Lower lobe of right lung (tissue), 2 donors: ENCODE measurements at places on chromosomes 4 and X. TPM values are rescaled to one million over a fixed set of nuclear protein-coding genes. Genes with fewer than 3 reads are reported as not detected.

- no peak overlapping the region for H3K4me3 ChIP-seq
- no peaks in the 10 kb centered on the region for H3K4me1 ChIP-seq
- no peak for DNase-seq
- no peaks in the 10 kb centered on the region for H3K27me3 ChIP-seq
These were observed 12.3 kb upstream of the NAA11 start for GRCh38 chr4:79338148-79338547.

Gene EFHC2
- 2.5 TPM for total RNA-seq

Gene ADH1A
- 3.0 TPM for total RNA-seq

- no peaks in the 10 kb centered on the region for H3K36me3 ChIP-seq
- H3K27me3 ChIP-seq: no peaks in the 10 kb centered on the region
- no peaks in the 10 kb centered on the region for H3K4me1 ChIP-seq
- H3K27ac ChIP-seq: no peak overlapping the region
- DNase-seq: no peak
These were observed 73.9 kb upstream of the GPM6B start for GRCh38 chrX:13890806-13891205.

Gene MAMLD1
- 3.0 TPM for total RNA-seq

DNA sequence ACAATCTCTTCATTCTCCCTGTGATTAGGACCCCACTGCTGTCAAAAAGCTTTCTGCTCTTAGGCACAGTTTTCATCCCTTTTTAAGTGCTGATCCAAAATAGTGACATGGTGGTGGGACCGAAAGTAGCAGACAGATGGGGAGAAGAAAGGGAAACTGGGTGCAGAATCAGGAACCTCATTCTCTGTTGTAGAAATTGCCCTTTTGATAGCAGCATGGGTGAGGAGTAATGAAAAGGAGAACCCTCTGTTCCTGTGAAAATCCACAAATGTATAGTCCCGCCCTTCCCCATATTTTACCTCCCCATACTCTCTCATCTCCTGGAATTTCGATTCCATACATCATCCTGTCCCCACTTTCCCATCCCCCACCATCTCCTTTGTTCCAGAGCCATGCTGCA is 126.5 kb downstream of the STIM2 start:
- H3K36me3 ChIP-seq: no peaks in the 10 kb centered on the region
- no peak for DNase-seq
- H3K27me3 ChIP-seq: no peaks in the 10 kb centered on the region
- H3K27ac ChIP-seq: no peak overlapping the region

- no peaks in the 10 kb centered on the region for H3K27me3 ChIP-seq
- no peak overlapping the region for H3K4me3 ChIP-seq
- H3K4me1 ChIP-seq: no peaks in the 10 kb centered on the region
- no peak overlapping the region for H3K27ac ChIP-seq
These were observed 516.5 kb downstream of the PCDH7 start for GRCh38 chr4:31236639-31237173.

GRCh38 chr4:41719417-41719816 is 29.1 kb downstream of the PHOX2B start:
- no peak overlapping the region for H3K4me3 ChIP-seq
- no peak overlapping the region for H3K27ac ChIP-seq
- H3K4me1 ChIP-seq: no peaks in the 10 kb centered on the region

GRCh38 chr4:82346126-82346525 is 27.7 kb downstream of the HNRNPD start:
- no peaks in the 10 kb centered on the region for H3K4me1 ChIP-seq
- H3K4me3 ChIP-seq: no peak overlapping the region
- no peaks in the 10 kb centered on the region for H3K27me3 ChIP-seq

DNA sequence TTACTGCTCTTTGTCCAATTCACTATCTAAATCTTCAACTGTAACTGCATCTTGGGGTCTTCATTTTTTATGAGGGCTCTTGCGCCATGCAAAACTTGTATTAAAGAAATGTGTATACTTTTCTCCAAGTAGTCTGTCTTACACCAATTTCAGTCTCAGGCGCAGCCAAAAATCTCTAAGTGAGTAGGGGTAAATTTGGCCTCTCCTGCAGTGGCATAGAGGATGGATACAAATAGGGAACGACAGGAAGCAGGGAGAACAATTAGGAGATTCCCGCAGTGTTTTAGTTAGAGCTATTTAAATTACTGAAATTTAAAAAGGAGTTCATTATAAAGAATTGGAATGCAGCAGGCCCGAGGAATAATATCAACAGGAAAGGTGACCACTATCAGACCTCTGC is 30.2 kb downstream of the DMP1 start:
- DNase-seq: no peak
- no peak overlapping the region for H3K27ac ChIP-seq
- no peaks in the 10 kb centered on the region for H3K36me3 ChIP-seq
- H3K4me1 ChIP-seq: peaks cover 5% of the 10 kb centered on the region
- H3K4me3 ChIP-seq: no peak overlapping the region

DNA sequence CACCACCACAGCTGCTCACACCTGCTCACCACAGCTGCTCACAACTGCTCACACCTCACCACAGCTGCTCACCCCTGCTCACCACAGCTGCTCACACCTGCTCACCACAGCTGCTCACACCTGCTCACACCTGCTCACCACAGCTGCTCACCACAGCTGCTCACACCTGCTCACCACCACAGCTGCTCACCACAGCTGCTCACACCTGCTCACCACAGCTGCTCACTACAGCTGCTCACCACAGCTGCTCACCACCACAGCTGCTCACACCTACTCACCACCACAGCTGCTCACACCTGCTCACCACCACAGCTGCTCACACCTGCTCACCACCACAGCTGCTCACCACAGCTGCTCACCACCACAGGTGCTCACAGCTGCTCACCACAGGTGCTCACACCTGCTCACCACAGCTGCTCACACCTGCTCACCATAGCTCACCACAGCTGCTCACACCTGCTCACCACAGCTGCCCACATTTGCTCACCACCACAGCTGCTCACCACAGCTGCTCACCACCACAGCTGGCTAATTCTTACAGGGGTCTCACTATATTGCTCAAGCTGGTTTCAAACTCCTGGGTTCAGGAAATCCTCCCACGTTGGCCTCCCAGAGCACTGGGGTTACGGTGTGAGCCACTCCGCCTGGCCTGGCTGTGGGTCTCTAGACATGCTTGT is 30.4 kb upstream of the CPLX1 start:
- H3K27me3 ChIP-seq: no peaks in the 10 kb centered on the region
- H3K4me1 ChIP-seq: no peaks in the 10 kb centered on the region
- DNase-seq: peak; percentile 24
- H3K27ac ChIP-seq: no peak overlapping the region

DNA sequence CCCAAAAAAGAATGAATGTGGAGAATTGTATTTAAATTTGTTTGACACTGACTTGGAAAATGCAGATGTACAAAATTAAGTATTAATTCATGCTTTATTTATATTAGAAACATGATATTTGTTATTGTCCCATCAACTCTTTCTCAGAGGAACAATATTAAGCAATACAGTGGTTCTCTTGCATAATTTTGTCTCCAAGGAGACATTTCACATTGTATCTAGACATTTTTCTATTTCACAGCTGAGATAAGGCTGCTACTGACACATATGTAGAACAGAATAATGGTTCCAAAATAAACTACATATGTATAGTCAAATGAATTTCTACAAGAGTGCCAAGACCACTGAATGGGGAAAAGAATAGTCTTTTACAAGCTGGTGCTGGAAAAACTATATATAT is 427.9 kb upstream of the SPANXN1 start:
- H3K27me3 ChIP-seq: no peaks in the 10 kb centered on the region
- H3K4me3 ChIP-seq: no peak overlapping the region
- H3K4me1 ChIP-seq: no peaks in the 10 kb centered on the region
- no peak overlapping the region for H3K27ac ChIP-seq
- no peak for DNase-seq
- H3K36me3 ChIP-seq: no peaks in the 10 kb centered on the region

DNA sequence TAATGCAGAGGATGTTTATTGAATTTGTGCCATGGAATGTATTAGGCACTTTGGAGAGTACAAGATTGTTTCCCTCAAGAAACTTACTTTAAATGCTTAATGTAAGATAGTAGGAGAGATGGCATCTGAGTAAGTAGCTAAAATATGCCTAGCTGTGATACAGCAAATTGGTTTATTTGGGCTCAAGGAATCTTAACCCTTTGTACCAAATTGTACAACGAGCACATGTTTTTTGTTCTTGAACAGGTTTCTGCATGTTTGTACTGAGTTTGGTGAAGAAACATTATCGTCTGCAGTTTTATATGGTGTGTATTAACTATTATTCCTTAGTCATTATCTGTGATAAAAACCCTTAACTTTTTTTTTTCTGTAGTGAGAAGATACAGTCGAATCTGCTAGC is 48.6 kb downstream of the CDS1 start:
- H3K4me1 ChIP-seq: no peaks in the 10 kb centered on the region
- no peaks in the 10 kb centered on the region for H3K36me3 ChIP-seq
- no peak overlapping the region for H3K4me3 ChIP-seq

GRCh38 chrX:56792270-56793111 is 63.4 kb downstream of the NBDY start:
- H3K4me1 ChIP-seq: no peaks in the 10 kb centered on the region
- H3K4me3 ChIP-seq: no peak overlapping the region
- H3K27ac ChIP-seq: no peak overlapping the region
- DNase-seq: no peak
- H3K27me3 ChIP-seq: no peaks in the 10 kb centered on the region
- no peaks in the 10 kb centered on the region for H3K36me3 ChIP-seq

DNA sequence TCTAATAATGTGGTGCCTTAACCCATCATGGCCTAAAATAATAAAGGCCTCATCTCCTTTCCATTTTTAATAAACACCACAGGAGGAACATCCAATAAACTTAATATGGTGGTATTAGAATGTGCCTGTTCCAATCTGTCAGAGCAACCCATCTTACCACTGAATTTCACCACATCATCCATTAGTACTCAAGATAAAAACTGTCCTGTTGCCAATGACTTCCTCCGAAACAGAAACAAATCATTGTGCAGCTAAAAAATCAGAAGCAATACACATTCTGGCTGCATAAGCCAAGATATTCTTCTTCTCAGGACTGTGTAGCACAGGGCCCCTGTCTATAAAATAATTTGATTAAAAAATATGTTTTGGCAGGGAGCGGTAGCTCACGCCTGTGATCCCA is 18.5 kb downstream of the TLR10 start:
- no peak overlapping the region for H3K4me3 ChIP-seq
- no peaks in the 10 kb centered on the region for H3K27me3 ChIP-seq
- H3K36me3 ChIP-seq: no peaks in the 10 kb centered on the region

DNA sequence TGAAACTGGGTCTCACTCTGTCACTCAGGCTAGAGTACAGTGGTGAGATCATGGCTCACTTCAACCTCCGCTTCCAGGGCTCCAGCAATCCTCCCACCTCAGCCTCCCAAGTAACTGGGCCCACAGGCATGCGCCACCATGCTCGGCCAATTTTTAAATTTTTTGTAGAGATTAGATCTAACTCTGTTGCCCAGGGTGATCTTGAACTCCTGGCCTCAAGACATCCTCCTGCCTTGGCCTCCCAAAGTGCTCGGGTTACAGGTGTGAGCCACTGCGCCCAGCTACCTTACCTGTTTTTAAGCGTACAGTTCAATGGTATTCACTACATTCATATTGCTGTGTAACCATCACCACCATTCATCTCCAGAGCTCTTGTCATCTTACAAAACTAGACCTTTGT is 41.5 kb downstream of the ING2 start:
- no peaks in the 10 kb centered on the region for H3K4me1 ChIP-seq
- peaks cover 5% of the 10 kb centered on the region for H3K27me3 ChIP-seq
- H3K4me3 ChIP-seq: no peak overlapping the region
- no peak for DNase-seq

Gene CT47C1
- not detected for total RNA-seq

GRCh38 chr4:128456171-128456570 is 168.6 kb upstream of the PGRMC2 start:
- H3K27me3 ChIP-seq: no peaks in the 10 kb centered on the region
- no peak overlapping the region for H3K27ac ChIP-seq
- peaks cover 24% of the 10 kb centered on the region for H3K4me1 ChIP-seq
- no peak for DNase-seq

- no peaks in the 10 kb centered on the region for H3K27me3 ChIP-seq
- no peak overlapping the region for H3K4me3 ChIP-seq
- no peaks in the 10 kb centered on the region for H3K4me1 ChIP-seq
- no peaks in the 10 kb centered on the region for H3K36me3 ChIP-seq
- H3K27ac ChIP-seq: no peak overlapping the region
- DNase-seq: no peak
These were observed 433.6 kb downstream of the GASK1B start for GRCh38 chr4:157739242-157739641.

GRCh38 chr4:166312166-166312565 is 439.1 kb downstream of the TLL1 start:
- no peaks in the 10 kb centered on the region for H3K4me1 ChIP-seq
- H3K4me3 ChIP-seq: no peak overlapping the region
- H3K27me3 ChIP-seq: no peaks in the 10 kb centered on the region
- no peak overlapping the region for H3K27ac ChIP-seq

Gene PARM1
- total RNA-seq: 64.1 TPM

DNA sequence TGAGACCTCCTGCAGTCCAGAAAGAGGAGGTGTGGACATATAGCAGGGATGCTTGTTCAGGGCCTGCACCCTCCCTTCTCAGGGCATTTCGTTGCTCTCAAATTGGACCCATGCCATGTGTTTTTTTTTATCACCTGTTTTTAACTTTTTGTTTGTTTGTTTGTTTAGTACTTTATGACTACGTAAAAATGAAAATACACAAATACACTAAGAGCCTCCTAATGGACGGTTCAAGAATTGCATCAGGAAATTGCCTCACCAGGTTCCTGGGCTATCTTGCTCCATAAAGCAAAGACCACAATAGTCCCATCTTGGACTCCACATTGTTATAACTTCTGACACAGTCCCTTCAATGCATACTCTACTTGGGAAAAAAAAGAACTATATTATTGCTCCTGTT is 1685.9 kb upstream of the TENM3 start:
- no peak overlapping the region for H3K27ac ChIP-seq
- no peaks in the 10 kb centered on the region for H3K27me3 ChIP-seq
- H3K36me3 ChIP-seq: no peaks in the 10 kb centered on the region
- H3K4me3 ChIP-seq: no peak overlapping the region
- no peak for DNase-seq
- no peaks in the 10 kb centered on the region for H3K4me1 ChIP-seq

- H3K27ac ChIP-seq: no peak overlapping the region
- no peaks in the 10 kb centered on the region for H3K27me3 ChIP-seq
- DNase-seq: no peak
- H3K4me1 ChIP-seq: no peaks in the 10 kb centered on the region
- H3K36me3 ChIP-seq: no peaks in the 10 kb centered on the region
These were observed 158.1 kb downstream of the ATP10D start for GRCh38 chr4:47642985-47643760.

DNA sequence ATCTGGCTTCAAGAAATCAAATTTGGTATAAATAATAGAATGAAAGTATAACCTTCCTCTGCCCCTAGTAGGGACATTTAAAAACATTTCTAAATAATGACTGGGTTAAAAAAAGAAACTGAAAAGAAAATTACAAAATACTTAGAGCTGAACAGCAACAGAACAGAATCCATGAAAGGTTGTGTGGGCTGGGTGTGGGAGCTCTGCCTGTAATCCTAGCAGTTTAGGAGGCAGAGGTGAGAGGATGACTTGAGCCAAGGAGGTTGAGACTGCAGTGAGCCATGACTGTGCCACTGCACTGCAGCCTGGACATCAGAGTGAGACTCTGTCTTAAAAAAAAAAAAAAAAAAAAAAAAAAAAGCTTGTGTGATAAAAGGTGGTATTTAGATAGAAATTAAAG is 12.3 kb upstream of the ZFX start:
- no peaks in the 10 kb centered on the region for H3K36me3 ChIP-seq
- no peaks in the 10 kb centered on the region for H3K4me1 ChIP-seq
- no peak overlapping the region for H3K4me3 ChIP-seq
- no peak overlapping the region for H3K27ac ChIP-seq

GRCh38 chr4:99473131-99473530 is 37.7 kb upstream of the C4orf17 start:
- no peaks in the 10 kb centered on the region for H3K27me3 ChIP-seq
- H3K27ac ChIP-seq: no peak overlapping the region
- no peak for DNase-seq
- H3K4me3 ChIP-seq: no peak overlapping the region
- H3K4me1 ChIP-seq: no peaks in the 10 kb centered on the region
